SJCRH30 (cell line): ENCODE measurements at places on chromosomes 1 and 21.

DNA sequence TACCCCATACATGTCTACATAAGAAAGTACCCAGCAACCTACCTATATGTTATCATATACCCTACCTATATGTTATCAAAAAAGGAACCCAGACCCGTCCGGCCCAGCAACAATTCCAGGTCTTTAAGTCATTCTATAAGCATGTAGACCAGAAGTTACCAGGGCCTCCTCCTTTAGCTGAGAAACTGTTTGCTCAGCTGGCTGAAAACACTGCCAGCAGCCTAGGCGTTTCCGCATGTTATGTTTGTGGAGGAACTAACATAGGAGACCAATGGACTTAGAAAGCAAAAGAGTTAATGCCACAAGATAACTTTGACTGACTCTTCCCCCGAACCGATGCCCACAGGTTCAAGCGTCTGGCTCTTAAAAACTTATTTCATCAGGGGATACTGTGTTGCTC, 7.1 kb upstream of the ZNF678 start:
- no peak for DNase-seq

- no peak for DNase-seq
Measured at GRCh38 chr1:180610556-180611015, 21.2 kb upstream of the XPR1 start.

DNA sequence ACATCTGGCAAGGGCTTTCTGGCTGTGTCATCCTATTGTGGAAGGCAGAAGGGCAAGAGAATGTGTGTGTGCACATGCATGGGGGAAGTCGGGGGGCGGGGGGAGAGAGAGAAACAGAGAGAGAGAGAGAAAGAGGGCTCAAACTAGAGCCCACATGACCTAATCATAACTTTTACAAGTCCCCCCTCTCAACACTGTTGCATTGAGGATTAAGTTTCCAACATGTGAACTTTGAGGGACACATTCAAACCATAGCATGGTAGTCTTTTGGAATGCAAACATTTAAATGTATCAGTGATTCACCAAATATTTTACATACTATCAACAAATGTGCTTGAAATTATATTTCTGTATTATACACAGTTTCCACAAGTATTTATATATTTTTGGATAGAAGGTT, 655.4 kb upstream of the B3GALT2 start:
- no peak for DNase-seq

GRCh38 chr1:193179094-193179493, 7.3 kb downstream of the B3GALT2 start:
- DNase-seq, result no peak

DNA sequence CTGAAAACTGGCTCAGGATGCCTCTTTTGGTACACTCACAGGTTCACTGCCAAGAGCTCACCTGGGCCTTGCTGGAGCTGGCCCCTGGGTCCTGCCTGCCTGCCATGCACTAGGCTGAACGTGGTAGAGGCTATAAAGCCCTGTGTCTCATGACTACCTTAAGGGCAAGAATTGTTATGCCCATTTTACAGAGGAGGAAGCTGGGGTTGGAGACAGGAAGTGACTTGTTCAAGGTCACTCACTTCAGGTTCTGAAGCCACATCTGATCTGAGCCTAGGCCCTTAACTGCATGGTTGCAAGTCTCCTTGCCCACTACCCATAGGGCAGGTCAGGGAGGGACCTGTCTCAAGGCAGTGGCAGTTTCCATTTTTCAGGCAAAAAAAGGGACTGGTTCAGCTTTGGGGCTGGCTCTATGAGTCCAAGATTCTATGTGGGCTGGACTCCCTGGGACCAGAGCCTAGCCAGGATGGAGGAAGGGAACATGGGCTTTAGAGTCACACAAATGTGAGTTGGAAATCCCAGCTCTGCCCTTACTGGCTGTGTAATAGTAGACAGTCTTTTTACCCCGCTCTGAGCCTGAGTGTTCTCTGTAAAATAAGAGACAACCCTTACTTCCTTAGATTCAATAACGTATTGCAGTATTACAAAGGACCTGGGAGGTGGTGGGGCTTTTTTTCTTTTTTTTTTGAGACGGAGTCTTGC, 7.8 kb downstream of the STK40 start:
- DNase-seq, result no peak

GRCh38 chr21:32532636-32533035, 52.7 kb downstream of the TCP10L start:
- no peak for DNase-seq

- no peak for DNase-seq
Measured at GRCh38 chr1:171566467-171566866, 55.6 kb upstream of the MYOCOS start.

- DNase-seq, result peak; percentile 86
Measured at GRCh38 chr21:39451332-39452206, at the start of gene SH3BGR. TSS of gene SH3BGR (plus strand) at chr21:39451970. CDS start at chr21:39452097, 127 bp downstream.

DNA sequence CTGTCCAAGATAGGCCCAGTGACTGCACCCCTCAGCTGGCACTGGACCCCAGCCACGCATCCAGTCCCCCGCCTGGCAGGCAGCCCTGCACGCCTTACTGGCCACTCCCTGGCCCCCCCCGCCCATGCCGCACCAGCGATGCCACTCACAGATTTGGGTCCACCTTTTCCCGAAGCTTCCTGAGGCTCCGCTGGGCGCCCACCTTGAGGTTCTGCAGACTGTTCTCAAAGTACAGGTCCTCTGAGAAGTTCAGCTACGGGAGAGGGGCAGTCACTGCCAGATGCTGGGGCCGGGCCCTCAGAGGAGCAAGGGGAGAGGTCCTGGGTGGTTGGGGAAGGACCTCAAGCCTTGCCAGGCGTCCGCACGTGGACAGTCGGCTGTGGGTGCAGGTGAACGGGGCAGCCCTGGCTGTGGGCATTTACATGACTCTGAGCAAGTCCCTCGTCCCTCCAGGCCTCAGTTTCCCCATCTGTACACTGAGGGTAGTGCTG, 8.1 kb downstream of the PRXL2B start:
- DNase-seq, result no peak

DNA sequence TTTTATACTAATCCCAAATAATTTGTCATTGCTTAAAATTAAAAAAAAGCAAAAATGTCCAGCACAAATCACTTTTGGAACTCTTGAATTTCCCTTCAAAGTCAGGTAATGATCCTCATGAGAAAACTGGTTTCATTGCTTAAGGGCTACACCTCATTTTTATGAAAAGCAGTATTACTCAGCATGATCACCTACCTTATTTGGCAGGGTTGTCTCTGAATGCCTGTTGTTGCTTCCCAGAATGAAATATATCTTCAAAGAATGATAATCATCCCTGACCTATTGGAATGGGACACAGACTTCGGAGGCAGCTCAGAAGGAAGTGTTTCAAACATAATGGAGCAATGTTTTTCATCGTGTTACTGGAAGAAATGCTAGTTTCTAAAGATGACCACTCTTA, 29.7 kb downstream of the C1orf21 start:
- no peak for DNase-seq

GRCh38 chr1:78102082-78102481, 56.3 kb downstream of the GIPC2 start:
- DNase-seq, result no peak

DNA sequence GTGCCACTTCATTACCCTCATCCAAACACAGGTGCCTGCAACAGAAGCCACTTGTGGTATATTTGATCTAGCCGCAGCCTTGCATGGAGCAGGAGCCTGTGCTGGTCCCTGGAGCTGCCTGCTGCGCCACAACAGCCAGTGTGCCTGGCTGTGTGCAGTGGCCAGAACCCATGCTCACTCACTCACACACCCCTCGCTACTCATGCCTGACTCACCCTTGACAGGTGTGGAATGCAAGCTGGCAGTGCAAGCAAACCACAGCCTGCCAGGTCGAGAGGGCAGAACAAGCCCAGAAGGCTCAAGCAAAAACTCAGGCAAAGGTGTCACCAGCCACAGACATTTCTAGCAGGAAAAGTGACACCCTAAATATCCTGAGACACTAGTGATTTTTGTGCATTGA, 1510.9 kb downstream of the KCNT2 start:
- DNase-seq, result no peak

DNA sequence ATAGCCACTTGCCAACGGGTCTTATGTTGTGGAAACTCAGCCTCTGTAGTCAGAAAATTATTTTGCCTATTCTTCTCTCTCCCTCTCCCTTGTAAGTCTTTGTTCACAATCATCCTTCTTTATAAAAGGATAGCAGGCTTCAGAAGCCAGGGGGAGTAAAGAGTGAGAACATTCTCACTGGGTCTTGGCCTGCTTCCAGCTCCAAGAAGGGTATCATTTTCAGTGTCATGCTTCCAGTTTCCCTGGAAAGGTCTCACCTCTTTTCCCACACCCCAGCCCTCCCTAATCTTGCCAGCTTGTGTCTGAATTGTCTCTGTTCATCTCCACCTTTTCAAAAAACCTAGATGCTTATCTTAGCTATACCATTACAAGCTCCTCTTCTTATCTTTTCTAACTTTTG, 346.2 kb upstream of the LRRC7 start:
- peak; percentile 27 for DNase-seq

- no peak for DNase-seq
Measured at GRCh38 chr1:214673576-214673975, 70.6 kb downstream of the CENPF start.

DNA sequence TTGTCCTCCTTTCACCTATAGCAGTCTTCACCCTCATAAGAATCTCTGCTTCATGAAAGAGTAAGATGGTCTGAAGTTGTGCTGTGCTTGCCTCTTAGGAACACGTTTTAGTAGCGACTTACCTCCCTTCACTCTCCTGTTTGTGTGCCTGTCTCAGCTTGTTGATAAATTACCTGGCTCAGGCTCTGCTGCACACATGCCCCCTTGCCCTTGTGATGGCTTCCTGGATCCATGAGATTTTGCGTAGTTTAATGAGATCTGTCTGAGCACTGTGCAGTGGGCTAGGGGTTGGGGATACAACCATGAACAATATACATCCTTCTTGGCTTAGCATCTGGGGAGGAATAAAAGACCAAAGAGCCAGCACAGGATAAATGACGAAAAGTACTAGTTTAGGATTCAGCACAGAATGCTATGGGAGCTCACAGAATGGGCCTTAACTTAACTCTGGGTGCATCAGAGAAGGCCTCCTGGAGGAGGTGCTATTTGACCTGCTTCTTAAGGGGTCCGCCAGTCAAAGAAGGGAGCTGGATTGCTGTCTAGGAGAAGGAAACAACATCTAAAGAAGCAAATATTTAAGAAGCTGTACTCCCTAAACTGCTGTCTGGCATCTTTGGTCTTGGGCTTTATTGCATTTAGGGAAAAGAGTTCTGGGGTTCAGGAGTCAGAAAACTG, 175.7 kb upstream of the PLXNA2 start:
- no peak for DNase-seq

GRCh38 chr1:112542206-112542973, 33.6 kb downstream of the WNT2B start:
- peak; percentile 56 for DNase-seq

DNA sequence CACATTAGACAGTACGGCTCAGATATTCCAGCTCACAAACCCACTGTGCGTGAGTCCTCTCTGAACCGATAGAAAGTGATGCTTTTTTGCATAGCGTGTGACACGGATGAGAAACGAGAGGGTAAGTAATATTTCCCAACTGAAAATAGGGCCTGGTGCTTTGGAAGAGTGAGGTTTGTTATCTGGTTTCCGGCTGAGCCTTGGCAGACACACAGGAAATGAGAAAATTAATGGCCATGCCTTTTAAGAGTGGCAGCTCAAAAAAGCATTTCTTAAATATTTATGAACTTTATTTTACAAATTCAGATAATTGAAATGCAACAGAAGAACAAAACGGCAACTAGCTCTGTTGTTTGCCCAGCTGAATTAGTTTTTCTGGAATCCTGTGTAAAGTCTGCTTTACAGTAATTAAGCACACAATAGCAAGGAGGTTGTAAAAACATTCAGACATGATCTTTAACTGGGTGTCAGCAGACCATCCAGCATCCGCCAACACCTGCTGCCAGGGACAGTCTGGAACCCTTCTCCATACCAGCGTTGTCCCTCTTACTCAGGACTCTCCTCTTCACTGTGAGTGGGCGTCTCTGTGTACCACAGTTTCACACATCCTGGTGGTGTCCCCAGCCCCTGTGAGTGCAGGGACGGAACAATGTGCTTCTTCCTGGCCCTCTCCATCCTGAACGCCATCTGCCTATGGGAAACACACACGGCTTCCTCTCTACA, 155.4 kb downstream of the PGBD5 start:
- DNase-seq, result no peak

GRCh38 chr1:20717452-20718342, at the start of gene KIF17:
TSS of gene KIF17 (minus strand) at chr1:20718007. CDS start at chr1:20717706, 301 bp downstream.
- no peak for DNase-seq

DNA sequence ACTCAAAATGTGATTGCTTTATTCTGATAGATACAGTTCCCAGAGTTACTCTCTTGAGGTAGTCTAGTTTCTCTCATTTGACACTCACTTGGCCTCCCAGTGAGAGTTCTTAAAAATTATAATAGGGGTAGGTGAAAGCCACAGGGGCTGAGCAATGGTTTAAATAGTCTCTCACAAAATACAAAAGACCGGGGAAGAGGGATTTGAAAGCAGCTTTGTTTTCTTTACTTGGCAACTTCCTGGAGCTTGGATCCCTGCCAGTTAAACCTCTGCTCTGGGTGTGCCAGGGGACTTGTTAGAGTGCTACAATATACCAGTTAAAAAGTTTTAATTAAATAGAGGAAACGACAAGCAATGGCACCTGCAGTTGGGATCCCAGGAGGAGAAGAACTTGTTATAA, 31.7 kb downstream of the OR13G1 start:
- DNase-seq, result peak; percentile 27

DNA sequence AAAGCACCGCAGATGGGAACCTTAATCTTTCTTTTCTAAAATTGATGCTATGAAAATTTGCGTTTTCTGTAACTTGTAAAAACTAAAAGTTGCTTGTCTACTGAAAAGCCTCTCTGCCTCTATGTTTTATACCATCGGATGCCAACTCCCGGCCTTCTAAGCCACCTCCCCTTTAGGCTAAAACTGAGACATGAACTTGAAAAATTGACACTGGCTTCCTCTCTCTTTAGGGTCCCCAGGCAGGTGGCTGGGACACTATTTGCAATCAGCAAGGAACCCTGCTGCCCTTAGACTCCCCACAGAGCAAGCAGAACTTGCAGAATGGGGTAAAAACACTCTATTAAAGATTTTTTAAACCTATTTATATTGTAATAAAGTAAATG, 151.1 kb upstream of the CAMK1G start:
- DNase-seq, result no peak

DNA sequence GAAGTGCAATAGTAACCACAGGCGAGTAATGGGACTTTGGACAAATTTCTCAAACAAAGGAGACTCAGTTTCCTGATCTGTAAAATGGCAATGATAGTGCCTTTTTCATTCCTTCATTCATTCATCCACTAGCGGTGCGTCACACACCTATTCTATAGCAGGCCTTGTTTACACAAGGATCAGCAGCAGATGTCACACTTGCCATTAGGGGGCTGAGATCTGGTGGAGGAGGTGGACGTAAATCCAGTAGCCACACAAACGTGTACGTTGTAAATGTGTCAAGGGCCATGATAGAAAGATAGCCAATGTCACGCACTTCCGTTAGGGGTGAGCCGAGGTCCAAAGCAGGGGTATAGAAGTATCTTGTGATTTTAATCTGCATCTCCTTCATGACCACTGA, 34.2 kb downstream of the SERINC2 start:
- no peak for DNase-seq

GRCh38 chr1:203667616-203668015, 41.0 kb downstream of the ATP2B4 start:
- no peak for DNase-seq
